Activated CD4-positive, alpha-beta T cell treated with anti-CD3 and anti-CD28 coated beads for 4 hours (primary cell): ENCODE measurements at places on chromosomes 6 and 20.

- no peak for DNase-seq
These were observed 307.3 kb downstream of the SYNE1 start for GRCh38 chr6:152329638-152330448.

GRCh38 chr20:39524371-39524911, 562.3 kb downstream of the DHX35 start:
- no peak for DNase-seq

DNA sequence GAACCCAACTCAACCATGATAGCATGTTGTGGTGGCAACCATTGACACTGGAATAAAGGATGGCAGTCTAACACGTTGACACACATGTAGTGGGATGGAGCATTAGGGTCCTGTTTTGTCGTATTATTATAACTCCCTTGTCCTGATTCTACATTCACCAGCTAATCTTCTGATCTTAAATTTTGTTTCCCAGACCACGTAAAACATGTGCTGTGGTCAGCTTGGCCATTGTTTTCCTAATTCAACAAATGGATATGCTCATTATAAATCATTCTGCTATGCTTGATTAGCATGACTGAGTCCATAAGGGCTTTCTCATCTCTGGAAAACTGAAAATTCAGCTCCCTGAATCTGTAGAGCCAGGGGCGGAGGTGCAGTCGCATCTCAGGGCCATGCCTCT, 15.0 kb downstream of the MRAP2 start:
- no peak for DNase-seq

GRCh38 chr6:157530126-157530525, 149.1 kb downstream of the ZDHHC14 start:
- no peak for DNase-seq

GRCh38 chr6:13146442-13146841, 181.9 kb downstream of the TBC1D7 start:
- DNase-seq, result no peak

DNA sequence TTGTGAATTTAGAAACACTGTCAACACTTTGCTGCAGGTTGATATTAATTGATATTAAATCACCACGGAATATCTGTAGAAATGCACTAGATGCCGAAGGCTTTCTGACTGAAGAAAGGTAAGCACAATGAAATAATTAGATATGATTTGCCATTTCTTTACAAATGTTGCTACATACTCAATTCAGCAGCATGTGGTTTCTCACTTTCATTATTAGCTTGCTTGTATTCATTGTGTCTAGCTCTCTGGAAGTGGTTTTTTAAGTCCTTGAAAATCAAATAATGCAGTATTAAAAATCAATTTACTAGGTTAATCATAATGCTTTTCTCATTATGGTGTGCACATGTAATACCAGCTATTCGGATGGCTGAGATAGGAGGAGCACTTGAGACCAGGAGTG, 231.3 kb upstream of the MARCKS start:
- no peak for DNase-seq

DNA sequence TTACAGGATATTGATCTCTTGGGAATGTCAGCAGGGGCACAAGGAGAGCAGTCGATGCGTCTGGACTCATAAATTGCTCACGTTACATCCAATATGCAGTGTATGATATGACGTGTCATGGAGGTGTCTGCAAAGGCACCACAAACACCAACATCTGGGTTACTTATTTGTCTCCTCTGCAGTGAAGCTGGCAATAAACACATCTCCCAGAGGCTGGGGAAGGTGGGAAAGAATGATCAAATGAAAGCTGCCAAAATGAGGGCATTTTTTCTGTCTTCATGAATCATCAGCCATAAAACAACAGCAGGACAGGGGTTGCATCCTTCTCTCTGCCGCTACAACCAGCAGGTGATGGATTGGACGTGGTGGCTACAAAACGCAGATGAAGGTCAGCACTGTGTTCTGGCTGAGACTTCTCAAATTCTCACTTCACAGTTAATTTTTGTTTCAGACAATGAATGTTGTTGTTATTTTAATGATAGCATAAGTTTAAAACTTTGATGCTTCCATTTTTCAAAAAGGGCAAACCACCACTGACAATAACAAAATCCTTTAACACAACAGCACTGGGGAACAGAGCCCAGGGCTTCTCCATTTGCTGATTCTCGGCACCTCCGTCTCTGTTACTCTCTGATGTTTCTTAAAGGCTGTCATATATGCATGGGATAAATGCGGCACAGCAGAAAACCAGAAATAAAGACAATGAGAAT, 47.5 kb downstream of the ERMARD start:
- DNase-seq, result no peak

DNA sequence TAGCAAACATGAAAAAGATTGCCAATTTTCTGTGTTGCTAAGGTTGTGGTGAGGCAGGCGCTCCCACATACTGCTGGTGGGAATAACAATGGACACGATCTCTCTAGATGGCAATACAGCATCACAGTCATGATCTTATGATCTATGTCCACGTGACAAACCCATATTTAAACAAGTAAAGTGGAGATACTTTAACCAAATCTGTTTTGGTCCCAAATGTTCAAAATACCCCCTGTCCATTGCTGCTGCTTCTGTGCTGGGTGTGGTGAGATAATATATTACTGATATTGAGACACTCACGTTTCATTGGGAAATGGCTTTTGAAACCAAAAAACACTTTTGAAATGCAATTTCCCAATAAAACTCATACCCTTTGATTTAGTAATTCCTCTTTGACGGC, 23.0 kb downstream of the SIRPD start:
- DNase-seq, result no peak

DNA sequence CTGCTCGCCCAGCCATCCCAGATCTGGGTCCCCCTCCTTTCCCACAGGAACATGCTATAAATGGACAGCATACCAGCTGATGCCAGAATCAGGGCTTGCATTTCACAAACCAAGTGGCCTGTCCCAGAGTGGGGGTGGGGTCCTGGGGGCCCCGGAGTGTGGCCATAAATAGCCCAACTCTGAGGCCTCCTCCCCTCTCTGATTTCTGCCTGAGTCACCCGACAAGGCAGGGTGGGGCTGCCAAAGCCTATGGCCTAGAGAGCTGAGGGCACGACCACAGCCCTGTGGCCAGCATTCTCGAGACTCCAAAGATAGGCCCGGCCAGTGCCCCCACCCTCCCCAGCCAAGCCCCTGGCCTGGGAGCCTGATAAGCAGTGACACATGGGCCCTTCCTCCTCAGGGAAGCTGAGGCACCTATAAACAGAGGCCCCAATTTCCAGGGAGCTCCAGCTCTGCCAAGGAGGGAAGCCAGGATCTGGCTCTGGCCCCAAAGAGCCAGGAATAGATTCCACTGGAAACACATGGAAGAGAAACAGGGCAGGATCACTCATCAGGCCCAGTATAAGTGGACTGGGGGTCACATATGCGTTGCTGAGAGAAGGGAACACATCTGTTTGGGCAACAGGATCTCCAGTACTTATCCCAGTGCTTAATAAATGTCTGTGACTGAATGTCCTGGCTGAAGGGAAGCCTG, 20.3 kb downstream of the SNTA1 start:
- no peak for DNase-seq

DNA sequence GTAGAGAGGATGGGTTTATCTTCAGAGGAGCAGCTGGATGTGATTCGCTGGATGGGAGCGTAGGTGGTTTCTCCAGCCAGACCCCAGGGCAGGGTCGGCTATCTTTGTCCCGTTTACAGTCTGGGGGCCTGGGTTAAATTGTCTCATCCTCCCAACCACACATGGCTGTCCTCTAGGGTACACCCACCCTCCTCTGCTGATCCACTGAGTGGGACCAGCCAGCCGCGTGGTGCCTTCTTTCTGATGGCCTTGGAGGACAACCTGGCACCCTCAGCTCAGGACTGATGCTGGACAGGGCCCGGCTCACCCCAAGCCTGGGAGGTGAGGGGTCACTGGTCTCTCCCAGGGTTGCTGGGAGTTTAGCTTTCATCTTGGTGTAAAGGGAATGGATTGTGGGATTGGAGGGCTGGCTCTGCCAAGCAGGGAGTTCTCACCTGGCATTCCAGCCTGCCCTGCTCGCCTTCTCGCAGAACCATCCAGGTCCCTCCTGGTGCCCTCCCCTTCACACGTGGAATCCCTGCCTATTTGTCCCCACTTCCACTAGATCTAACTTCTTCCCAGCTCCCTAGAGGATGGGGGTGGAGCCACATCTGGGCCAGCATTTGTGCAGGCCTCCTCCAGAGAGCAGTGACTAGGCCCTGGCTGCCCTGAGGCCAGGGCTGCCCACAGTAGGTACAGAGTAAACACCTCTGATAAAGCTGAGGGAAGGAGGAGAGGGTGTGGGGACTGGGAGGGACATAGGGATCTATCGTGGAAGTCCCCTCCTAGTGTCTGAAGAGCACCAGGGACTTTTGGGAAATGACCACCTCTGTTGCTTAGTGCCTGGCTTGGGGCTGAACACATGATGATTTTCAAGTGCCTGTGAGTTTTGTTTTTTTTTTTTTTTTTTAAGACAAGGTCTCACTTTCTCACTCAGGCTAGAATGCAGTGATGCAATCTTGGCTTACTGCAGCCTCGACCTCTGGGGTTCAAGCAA, 1.6 kb downstream of the ITPR3 start:
- DNase-seq, result no peak

- DNase-seq, result no peak
These were observed 77.2 kb downstream of the GPR6 start for GRCh38 chr6:110055387-110055735.

- no peak for DNase-seq
These were observed 39.6 kb upstream of the CD93 start for GRCh38 chr20:23125625-23126191.

GRCh38 chr6:83270971-83271719, 78.0 kb downstream of the RWDD2A start:
- DNase-seq, result no peak

DNA sequence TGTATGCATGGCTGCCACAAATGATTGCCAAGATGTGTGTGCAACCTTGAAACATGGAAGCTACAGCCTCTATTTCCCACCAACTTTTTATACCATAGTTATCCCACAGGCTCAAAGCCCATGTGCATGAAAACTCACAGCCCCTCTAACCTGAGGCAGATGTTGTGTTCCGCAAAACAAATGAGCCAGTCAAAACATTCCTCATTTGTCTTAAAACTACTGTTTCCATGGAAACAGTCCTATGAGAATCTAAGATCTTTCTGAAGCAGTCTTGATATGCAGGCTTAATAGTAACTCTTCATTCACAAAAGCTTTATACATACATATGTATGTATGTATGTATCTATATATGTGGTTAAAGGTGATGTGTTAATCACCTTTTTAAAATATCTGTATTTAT, 31.2 kb upstream of the MANEA start:
- no peak for DNase-seq

GRCh38 chr6:166937746-166938145, 18.6 kb downstream of the RNASET2 start:
- DNase-seq, result no peak

DNA sequence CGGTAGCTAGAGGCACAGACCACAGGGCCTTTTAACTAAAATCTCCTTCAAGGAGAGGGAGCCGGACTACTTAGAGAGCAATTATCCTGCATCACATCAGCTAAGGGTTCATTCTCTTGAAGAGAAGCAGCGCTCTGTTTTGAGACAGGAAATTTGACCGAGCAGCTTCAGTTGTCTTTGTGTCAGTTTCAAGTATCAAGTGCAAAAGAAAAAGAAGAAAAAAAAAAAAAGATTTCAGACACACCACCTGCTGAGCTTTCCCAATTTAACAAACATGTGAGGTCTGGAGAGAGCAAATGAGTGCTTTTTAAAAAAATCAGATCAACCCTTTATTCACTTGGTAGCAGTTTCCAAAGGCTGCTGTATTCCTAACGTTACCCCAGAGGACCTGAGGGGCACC, 273.5 kb upstream of the POU3F2 start:
- no peak for DNase-seq

DNA sequence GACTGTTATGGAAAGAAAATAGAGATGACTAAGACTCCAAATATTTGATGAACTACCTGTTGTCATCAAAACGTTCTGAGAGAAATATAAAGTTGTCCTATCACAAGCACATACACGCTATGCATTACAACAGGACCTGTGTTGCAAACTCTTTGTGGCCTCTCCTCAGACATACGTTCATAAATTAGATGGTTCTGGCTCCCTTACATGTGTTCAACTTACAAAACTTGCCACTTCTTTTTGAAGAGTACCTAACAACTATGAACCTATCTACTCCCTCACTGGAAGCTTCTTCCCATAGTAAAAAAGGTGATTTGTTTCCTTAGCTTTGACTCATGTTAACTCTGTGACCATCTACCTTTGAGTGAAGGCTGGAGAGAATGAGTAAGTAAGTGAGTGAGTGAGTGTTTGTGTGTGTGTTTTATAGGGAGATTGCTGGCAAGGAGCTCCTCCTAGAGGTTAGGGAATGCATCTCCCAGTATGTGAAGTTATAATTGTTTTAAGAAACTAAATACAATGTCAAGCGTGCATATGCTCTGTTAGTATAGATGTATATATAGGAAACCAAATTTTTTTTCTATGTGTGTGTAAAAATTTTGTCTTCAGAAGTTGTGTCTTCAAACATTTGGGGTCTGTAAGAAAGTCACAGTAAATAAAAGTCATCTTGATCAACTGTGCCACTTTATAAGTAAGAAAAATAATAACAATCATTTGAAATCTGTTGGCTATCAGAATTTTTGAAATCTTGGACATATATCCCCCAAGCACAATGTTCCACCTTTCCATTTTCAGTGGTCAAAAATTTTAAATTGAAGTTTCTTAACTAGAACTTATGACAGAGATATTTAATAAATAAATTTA, 1211.1 kb upstream of the GJE1 start:
- DNase-seq, result no peak

DNA sequence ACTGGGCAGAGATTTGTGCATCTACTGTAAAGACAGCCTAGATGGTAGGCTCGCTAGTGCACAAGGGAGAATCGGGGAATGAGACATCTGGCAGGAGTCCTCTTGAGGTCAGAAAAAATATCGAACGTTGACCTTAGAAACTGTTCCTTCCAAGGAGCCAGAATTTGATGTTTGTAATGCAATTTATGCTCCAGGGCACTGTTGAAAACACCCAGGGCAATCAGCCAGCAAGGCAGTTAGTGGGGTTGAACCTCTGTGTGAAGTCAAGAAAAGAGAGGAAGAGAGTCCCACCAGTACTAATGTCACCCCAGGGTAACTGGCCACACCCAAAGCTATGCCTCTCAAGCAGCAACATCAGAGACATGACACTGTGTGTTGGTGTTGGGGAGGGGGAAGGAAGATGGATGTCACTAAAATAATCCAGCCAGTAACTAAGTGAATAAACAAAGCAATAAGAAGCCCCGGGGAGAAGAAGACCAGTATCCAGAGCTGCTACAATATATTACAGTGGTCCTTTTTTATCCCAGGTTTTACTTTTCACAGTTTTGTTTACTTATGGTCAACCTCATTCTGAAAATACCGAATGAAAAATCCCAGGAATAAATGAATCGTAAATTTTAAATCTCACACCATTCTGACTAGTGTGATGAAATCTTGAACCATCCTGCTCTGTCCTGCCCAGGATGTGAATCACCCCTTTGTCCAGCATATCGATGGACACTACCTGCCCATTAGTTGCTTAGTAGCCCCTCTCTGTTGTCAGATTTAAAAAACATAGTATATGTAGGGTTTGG, 32.9 kb upstream of the PDE10A start:
- no peak for DNase-seq

GRCh38 chr20:62795023-62795761, 1.1 kb upstream of the MRGBP start:
- DNase-seq, result peak; percentile 60
